Activated naive CD4-positive, alpha-beta T cell treated with anti-CD3 and anti-CD28 coated beads, Interleukin-2, amount 10 ng/mL, durations not matched to agents 7 days and 5 days (primary cell): ENCODE measurements at places on chromosomes 2 and 18.

GRCh38 chr2:160043265-160043664, 19.1 kb downstream of the PLA2R1 start:
- DNase-seq = no peak

DNA sequence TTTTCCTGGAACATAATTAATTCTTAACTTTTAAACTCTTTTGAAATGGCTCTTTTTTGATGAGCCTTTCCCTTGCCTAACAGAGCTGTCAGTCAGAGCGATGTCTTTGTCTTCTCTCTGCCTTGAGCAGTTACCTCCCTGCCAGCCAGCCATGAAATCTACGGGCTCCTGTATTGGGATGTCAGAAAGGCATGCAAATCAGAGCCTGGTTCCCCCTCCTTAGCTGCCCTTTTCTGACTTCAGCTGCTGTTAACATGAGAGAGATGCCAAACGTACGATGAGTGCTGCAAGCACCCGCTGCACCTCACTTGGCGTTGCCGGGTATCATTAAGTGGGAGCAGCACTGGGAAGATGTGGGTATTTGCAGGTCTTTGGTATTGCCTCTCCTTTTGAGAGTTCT, 131.4 kb upstream of the BOD1L2 start:
- no peak for DNase-seq

DNA sequence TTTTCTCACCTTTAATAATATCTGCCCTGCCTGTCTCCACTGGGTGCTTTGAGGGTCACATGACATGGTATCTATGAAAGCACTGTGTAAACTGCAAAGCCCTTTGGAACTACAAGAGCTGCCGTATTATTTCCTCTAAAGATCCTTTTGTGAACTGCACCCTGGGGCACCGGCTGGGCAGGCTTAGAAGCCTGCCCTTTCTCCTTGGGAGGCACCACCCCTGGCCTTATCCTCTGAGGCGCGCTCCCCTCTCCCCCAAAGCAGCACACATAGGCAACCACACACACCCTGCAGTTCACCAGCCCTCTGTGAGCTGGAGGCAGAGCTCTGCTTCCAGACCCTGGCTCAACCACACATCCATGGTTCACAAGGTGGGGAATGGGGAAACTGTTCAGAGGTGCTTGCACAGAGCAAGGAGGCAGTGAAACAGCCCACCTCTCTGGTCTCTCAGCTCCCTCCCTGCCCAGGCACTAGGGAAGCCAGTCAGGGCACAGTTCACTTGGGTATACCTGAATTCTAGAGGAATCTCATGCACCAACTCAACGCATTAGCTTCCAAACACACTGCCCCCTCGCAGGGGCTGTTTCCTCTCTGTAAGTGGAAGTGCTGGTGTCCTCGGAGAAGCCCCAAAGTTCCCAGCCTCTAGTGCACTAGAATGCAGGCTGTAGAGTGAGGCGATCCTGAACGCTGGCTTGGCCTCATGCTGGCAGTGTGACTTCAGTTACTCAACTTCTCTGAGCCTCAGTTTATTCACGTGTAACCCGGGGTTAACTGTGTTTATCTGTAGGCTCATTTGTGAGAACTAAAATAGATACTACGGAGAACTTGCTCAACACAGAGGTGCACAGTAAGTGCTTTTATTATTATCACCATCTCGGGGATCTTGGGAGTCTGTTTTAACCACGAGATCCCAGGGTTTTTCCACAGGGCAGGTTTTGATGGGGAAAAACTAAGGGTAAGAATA, 11.0 kb downstream of the SIGLEC15 start:
- no peak for DNase-seq

GRCh38 chr2:26652361-26653041, 11.3 kb upstream of the CIB4 start:
- no peak for DNase-seq

DNA sequence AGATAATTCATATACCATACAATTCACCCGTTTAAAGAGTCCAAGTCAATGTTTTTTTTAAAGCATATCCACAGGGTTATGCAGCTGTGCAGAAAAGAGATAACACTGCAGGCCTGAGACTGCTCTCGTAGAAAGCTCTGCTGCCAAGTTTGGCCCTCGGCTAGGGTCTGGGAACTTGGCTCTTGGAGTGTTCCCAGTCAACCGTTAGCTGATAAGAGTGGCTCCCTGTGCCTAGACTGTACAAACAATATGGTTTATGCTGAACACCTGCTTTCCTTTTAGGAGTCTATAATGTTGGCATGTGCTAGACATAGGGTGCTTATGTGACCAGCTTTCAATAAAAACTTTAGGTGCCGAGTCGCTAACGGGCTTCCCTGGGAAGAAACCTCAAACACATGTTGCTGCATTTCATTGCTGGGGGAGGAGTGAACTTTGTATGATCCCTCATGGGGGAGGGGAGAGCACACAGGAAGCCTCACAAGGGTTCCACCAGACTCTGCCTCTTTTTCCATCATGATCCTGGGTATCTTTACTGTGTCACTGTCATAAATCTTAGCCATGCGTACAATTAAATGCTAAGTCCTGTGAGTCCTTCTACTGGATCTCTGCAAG, 34.7 kb downstream of the RFX8 start:
- no peak for DNase-seq

DNA sequence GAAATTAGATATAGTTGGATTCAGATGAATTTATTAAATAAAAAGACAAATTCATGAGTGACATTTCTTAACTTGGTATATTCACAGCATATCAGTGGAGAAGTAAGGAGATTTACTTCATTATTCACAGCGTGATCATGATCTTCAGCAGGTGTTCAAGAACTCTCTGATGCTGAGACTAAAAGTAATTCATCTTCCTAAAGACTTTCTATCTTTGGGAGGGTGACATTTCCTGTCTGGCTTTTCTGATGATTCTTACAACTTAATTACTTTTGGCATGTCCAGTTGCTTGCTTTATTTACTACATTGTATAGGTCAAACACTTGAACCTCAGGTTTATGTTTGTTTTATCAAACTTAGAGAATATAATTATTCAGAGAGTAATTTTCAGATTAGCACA, 224.6 kb downstream of the PLCL1 start:
- no peak for DNase-seq

DNA sequence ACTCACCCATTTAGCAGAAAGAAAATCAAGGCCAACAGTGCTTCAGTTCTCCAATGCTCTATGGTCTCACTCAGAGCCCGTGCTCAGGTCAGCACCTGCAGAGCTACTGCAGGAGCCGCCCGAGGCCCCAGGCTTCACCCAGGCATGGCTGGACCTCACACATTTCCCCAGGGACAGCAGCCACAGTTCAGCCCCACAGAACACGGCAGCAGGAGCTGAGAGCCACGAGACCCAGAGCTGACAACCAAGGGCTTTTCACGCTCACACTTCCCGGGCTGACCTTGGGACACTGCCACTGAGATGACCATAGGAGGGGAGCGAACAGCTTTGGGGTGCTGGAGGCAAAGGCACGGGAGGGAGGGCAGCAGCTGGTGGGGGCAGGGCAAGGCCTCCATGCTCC, 4.2 kb downstream of the TMEM18 start:
- DNase-seq = no peak

DNA sequence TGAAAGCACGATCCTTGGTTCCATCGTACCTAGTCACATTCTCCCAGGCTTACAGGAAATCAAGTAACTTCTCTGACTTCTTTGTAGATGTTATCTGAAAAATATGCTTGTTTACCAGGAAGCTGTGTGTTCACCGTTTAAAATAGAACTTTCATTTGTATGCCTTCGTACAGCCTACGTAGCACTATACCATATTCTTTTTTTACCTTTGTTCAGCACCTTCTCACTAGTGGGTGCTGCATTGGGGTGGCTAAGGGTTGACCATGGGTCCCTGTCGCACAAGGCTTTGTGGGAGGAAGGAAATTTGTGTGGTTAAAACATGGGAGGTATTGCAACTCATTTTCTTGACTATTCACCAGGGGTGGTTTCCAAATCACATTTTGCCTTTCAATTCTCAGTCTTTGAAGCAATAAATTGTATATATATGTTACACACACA, 16.6 kb downstream of the MALT1 start:
- peak; percentile 82 for DNase-seq

GRCh38 chr2:42842466-42842865, 50.1 kb upstream of the HAAO start:
- DNase-seq = no peak

- DNase-seq = no peak
These were observed 38.5 kb upstream of the MYO3B start for GRCh38 chr2:170139276-170139967.

- DNase-seq = no peak
These were observed 35.7 kb downstream of the ACVR1C start for GRCh38 chr2:157592948-157593347.

GRCh38 chr2:83786140-83786539, 672.9 kb downstream of the SUCLG1 start:
- DNase-seq = no peak

DNA sequence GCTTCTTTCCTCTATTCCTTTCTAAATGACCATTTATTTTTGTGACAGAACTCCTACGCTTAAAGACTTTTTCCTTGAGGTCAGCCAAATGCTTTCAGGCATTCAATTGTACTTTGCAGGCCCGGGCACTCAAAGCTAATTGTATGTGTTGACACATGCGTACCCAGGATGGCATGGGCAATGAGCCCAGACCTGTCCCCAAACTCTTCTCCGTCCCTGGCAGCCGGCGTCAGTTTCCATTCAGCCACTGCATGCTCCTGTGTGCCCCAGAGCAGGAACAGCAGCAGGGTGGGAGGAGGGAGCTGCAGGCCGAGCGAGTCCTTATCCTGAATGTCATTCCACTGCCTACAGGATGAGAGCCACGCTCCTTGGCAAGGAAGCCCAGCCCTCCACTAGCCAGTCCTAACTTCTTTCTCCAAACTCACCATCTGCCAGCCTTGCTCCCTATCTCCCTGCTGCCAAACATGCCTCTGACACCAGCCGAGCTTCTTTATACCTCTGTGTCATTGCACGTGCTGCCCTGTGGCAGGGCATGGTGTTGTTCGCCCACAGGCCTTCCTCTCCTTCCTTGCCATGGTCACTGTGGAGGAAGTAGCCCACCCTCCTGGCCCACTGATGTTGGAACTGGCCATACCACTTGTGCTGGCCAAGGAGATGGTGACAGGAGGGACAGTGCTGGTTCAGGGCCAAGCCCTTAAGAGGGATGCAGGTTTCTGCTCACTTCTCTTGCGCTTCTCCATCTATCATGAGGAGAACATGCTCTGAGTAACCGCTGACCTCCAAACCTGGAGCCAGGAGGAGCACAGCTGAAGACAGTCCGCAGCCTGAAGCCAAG, 116.9 kb upstream of the FHL2 start:
- DNase-seq = no peak

GRCh38 chr18:24400587-24400986, 3.0 kb upstream of the OSBPL1A start:
- no peak for DNase-seq
